ENCODE measurements at places on chromosomes 11 and 22.

DNA sequence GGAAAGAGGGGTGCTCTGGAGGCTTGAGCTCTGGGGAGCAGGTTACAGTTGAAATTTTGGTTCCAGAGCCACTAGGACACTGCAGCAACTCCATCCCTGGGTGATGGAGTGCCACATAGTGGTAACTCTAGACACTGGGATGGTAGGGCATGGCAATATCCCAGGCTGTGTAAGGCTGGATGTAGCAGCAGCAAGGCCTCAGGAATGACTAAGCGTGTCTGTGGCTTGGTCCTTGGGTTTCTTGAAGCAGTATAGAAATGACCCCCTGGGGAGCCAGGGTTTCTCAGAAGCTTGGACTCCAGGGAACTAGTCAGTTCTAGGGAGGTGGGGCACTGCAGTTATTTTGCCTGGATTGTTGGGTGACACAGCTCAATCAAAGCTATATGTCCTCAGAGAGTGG is 8.1 kb downstream of the MS4A4A start:
- no peaks in the 10 kb centered on the region for H3K4me1 ChIP-seq
- peaks cover 2% of the 10 kb centered on the region for H3K27me3 ChIP-seq
- H3K27ac ChIP-seq: no peak overlapping the region
- H3K4me3 ChIP-seq: no peak overlapping the region
- peaks cover 2% of the 10 kb centered on the region for H3K36me3 ChIP-seq

DNA sequence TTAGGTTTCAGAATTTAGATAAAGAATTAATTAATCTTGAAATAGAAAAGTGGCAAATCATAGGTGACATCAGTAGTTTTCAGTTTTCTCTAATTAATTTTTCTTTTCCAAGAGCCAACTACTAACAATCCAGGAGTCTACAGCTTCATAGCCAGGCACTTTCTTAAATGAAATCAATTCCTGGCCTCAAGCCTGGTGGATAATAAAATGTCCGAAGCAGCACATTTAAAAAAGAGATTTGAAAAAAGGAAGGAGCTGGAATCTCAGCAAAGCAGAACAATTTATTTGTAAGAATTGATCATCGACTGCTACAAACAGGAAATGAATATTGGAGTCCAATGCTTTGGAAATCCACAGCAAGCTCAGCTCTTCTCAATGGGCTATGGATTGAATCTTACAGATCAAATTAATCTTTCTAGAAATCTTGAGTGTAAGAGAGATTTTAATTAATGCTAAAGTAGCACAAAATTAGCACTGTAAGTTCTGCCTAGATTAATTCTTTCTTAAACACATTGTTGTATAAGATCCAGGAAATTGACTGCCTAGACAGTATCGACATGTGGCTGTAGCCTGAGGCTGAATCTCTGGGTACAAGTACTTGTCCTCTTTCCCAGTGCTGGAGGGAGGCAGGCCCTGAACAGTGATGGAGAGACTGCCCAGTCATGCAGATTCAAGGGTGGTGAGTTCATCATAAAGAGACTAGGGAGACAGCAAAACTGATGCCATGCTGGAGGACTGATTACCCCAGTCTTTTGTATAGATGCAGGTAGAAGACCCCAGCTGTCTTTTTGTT is 167.8 kb upstream of the POU2AF2 start:
- no peak overlapping the region for H3K4me3 ChIP-seq
- peaks cover 2% of the 10 kb centered on the region for H3K27me3 ChIP-seq
- no peak for DNase-seq
- H3K27ac ChIP-seq: no peak overlapping the region
- H3K36me3 ChIP-seq: peaks cover 2% of the 10 kb centered on the region

DNA sequence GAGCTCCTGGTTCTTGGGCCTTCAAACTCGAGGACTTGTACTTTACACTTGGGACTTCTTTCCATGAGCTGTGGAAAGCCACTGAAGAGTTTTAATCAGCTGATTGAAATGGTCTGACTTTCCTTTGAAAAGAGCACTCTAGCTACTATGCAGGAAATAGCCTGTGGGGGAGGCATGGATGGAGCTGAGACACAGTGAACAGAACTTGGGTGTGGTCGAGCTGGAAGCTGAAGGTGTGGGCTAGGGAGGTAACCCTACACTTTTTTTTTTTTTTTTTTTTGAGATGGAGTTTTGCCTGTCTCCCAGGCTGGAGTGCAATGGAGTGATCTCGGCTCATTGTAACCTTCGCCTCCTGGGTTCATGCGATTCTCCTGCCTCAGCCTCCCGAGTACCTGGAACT is 17.5 kb upstream of the CAPRIN1 start:
- no peak overlapping the region for H3K4me3 ChIP-seq
- no peak for DNase-seq
- H3K36me3 ChIP-seq: no peaks in the 10 kb centered on the region
- H3K27me3 ChIP-seq: peaks cover 3% of the 10 kb centered on the region
- no peak overlapping the region for H3K27ac ChIP-seq

GRCh38 chr11:88327061-88327460 is 10.5 kb downstream of the CTSC start:
- H3K4me1 ChIP-seq: peaks cover 34% of the 10 kb centered on the region
- peak overlapping the region; percentile 4 for H3K4me3 ChIP-seq
- H3K36me3 ChIP-seq: peaks cover 44% of the 10 kb centered on the region
- no peak for DNase-seq
- no peaks in the 10 kb centered on the region for H3K27me3 ChIP-seq

DNA sequence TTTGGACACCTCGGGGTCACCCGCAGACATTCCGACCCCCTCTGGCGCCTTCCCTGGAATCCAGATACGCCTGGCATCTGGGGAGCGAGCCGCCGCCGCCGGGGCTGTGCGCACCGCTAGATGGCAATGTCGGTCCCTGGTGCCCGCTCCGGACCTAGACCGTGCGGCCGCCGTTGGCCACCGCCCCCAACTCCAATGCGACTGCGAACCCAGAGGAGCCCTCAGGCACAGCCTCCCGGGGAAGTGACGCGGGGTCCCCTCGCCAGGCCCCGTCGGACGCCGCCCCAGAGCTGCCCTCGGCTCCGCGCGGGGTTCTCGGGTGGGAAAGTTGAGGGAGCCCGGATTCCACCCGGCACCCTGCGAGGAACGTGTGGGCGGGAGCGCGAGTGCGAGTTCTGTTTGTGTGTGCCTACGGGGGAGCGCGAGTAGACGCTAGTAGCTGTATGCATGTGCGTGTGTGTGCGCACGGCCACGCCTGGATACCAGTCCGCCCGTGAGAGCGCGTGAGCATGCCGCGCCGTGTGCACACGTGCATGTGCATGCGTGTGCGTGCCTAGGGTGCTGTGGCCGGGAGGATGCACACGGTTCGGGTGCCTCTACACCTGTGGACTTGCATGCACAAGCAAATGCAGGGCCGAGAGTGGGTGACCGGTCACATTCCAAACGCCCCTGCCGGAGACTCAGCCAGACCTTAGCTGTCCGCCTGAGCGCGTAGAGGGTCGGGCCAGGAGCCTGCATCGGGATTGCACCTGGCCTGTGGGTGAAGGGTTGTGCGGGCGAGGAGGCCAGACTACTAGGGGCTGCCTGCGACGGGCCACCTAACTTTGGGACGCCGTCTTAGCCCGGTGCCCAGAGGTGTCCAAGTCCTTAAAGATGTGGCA is 1.9 kb downstream of the CHRM4 start:
- H3K4me1 ChIP-seq: peaks cover 13% of the 10 kb centered on the region
- DNase-seq: no peak
- H3K27me3 ChIP-seq: peaks cover 40% of the 10 kb centered on the region
- H3K36me3 ChIP-seq: peaks cover 4% of the 10 kb centered on the region
- peak overlapping the region; percentile 56 for H3K4me3 ChIP-seq

GRCh38 chr11:73333173-73333572 is 25.1 kb downstream of the ARHGEF17 start:
- DNase-seq: no peak
- no peak overlapping the region for H3K4me3 ChIP-seq
- H3K27ac ChIP-seq: no peak overlapping the region
- H3K27me3 ChIP-seq: no peaks in the 10 kb centered on the region
- no peaks in the 10 kb centered on the region for H3K4me1 ChIP-seq

GRCh38 chr11:12150831-12151382 is 40.5 kb downstream of the MICAL2 start:
- H3K4me1 ChIP-seq: peaks cover 3% of the 10 kb centered on the region
- DNase-seq: no peak
- H3K36me3 ChIP-seq: no peaks in the 10 kb centered on the region
- H3K4me3 ChIP-seq: no peak overlapping the region
- no peak overlapping the region for H3K27ac ChIP-seq

DNA sequence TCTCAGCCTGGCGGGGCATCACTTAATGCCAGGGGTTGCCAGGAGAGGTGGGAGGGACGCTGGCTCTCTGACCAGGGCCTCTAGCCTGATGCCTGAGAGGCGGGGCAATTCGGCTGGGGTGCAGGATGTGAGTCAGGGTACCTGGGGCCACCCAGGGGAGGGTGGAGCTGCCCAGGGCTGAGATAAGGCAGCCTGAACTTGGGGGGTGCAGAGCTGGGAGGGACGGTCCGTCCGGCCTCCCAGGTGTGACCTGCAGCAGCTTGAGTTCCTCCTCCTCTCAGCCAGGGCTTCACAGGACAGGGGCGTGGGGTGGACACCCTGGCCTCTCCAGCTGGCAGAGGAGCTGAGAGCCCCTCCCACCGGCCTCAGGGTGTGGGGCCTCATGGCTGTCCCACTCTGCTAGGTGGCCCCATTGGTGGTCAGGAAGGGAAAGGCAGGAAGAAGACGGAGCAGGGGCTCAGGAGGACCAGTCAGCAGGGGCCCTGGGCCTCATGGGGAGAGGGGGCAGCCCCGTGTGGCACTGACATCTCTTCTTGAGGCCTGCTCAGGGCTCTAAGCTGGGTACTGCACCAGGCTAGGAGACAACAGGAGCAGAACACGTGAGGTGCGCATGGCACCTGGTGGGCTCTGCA is 942 bp upstream of the RPS6KA4 start:
- H3K27ac ChIP-seq: peak overlapping the region; percentile 58
- peak overlapping the region; percentile 53 for H3K4me3 ChIP-seq
- no peak for DNase-seq
- H3K36me3 ChIP-seq: peaks cover 1% of the 10 kb centered on the region
- H3K4me1 ChIP-seq: peaks cover 21% of the 10 kb centered on the region

- peaks cover 14% of the 10 kb centered on the region for H3K36me3 ChIP-seq
- peak overlapping the region; percentile 98 for H3K27ac ChIP-seq
- no peak for DNase-seq
- peaks cover 74% of the 10 kb centered on the region for H3K4me1 ChIP-seq
- no peaks in the 10 kb centered on the region for H3K27me3 ChIP-seq
- H3K4me3 ChIP-seq: no peak overlapping the region
Observed at GRCh38 chr11:44600261-44600660, 34.8 kb downstream of the CD82 start.

Measured in memory B cell (primary cell).